Activated B cell treated with CpG ODN at 0.5 μM for 24 hours (primary cell): ENCODE measurements at places on chromosomes 11 and 22.

DNA sequence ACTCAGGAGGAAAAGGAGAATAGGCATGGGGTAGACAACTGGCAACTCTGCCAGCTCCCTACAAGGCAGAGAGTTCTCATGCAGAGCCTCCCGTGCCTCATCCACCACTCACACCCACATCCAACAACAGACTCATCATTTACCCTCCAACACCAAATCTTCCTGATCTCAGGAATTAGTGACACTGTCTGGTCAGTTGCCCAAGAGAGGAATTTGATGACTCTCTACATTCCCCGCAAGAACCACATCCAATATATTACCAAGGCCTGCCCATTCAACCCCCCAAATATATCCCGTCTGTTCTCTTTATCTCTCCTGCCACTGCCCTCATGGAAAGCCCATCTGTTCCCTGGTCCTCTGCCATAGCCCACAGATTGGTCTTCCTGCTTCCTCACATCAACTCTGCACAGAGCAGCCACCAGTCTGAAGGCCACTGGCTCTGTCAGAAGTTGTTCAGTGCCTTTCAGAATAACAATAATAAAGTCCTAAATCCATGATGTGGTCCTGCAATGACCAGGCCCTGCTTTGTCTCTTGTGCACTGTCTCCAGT, 57.5 kb upstream of the CD82 start:
- DNase-seq: no peak

- no peak for DNase-seq
Observed at GRCh38 chr11:80782135-80782885, 1341.5 kb upstream of the TENM4 start.

GRCh38 chr22:40679249-40679963, at the start of gene MCHR1:
TSS of gene MCHR1 (plus strand) at chr22:40679484. CDS start at chr22:40679653, 169 bp downstream.
- no peak for DNase-seq

- no peak for DNase-seq
Observed at GRCh38 chr11:10413268-10413667, 41.8 kb upstream of the AMPD3 start.

DNA sequence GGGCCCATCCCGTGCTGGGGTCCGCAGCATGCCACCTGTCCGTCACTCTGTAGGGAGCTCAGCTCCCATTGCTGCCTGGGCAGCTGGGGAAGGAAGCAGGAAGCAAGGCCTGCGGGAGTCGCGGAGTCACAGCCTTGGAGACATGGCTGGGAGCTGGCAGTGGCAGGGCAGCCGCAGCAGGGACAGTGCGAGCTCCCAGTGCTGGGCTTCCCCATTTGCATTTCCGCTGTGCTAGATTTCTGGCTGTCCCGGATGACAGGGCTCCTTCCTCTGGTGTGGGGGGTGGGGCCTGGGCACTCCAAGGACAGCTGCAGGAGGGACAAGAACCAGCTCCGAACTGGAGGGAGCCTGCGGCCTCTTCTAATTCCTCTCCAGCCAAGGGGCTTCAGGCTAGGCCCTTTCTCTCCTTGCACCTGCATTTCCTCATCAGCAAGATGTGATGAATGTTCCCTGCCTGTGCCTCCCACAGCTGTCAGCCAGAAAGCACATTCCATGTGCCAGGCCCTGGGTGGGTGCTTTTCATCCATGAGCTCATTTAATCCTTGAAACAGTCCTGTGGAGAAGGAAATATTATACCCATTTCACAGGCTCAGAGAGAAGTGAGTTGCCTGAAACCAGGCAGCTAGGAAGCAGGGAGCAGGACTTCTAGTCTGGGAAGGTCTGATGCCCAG, 48.0 kb downstream of the MYO7A start:
- no peak for DNase-seq

- no peak for DNase-seq
Observed at GRCh38 chr11:31492320-31492913, 17.0 kb downstream of the IMMP1L start.
